GM23338 (cell line): ENCODE measurements at places on chromosomes 5 and 9. TPM values are rescaled to one million over a fixed set of nuclear protein-coding genes. Genes with fewer than 3 reads are reported as not detected.

- DNase-seq: peak; percentile 98
- peak overlapping the region; percentile 69 for H3K4me3 ChIP-seq
- H3K27me3 ChIP-seq: no peaks in the 10 kb centered on the region
- no peak overlapping the region for H3K27ac ChIP-seq
- no peaks in the 10 kb centered on the region for H3K36me3 ChIP-seq
Observed at GRCh38 chr9:35406183-35406959, 83.5 kb upstream of the RUSC2 start.

- H3K27ac ChIP-seq: no peak overlapping the region
- no peaks in the 10 kb centered on the region for H3K36me3 ChIP-seq
- no peaks in the 10 kb centered on the region for H3K4me1 ChIP-seq
Observed at GRCh38 chr5:93395010-93395409, 186.0 kb downstream of the NR2F1-AS1 start.

GRCh38 chr9:136694163-136694871 is 7.1 kb upstream of the AGPAT2 start:
- H3K4me3 ChIP-seq: peak overlapping the region; percentile 28; the same call in 1 of the 2 replicates
- H3K36me3 ChIP-seq: no peaks in the 10 kb centered on the region
- no peaks in the 10 kb centered on the region for H3K27me3 ChIP-seq
- DNase-seq: peak; percentile 85
- H3K27ac ChIP-seq: no peak overlapping the region
- H3K4me1 ChIP-seq: no peaks in the 10 kb centered on the region; the same call in 1 of the 2 replicates

GRCh38 chr5:52007230-52007858 is 624.1 kb downstream of the ISL1 start:
- no peak overlapping the region for H3K4me3 ChIP-seq
- no peaks in the 10 kb centered on the region for H3K27me3 ChIP-seq
- H3K36me3 ChIP-seq: no peaks in the 10 kb centered on the region
- no peak overlapping the region for H3K27ac ChIP-seq
- H3K4me1 ChIP-seq: no peaks in the 10 kb centered on the region

DNA sequence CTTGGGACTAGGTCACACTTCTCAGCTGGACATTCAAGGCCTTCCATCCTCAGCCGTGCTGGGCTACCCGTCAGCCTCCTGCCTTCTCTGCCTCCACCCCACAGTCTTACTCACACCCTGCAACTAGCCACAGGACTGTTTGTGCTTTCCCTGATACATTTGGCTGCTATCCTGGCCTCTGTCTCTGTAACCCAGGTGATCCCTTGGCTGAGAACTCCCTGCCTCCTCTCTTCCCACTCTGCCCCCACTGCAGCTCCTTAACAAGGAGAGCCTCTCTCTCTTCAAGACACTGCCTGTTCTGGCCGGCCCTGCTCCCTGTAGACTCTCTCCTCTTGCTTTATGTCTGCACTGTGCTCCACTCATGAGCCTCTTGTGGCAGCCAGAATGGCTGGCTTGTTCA is 120.6 kb downstream of the MSX2 start:
- DNase-seq: no peak
- H3K4me3 ChIP-seq: no peak overlapping the region
- no peaks in the 10 kb centered on the region for H3K27me3 ChIP-seq
- no peaks in the 10 kb centered on the region for H3K36me3 ChIP-seq

DNA sequence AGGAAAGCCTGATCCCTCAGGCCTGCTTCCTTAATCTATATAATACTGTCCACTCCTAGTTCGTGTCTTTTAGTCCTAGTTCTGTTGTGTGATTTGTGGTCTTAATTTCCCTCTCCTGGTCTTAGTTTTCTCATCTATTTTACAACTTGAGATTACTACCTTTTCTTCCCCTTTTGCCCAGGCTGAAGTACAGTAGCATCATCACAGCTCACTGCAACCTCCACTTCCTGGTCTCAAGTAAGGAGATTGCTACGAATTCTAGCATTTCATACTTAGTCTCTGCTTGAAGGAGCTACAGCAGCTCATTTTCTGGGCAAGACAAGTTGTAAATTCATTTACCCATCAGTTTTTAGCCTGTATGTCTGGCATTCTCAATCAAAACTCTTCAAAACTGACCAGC is 5.5 kb downstream of the TRIM32 start:
- H3K27ac ChIP-seq: no peak overlapping the region
- peaks cover 27% of the 10 kb centered on the region for H3K4me1 ChIP-seq
- H3K4me3 ChIP-seq: no peak overlapping the region
- H3K36me3 ChIP-seq: no peaks in the 10 kb centered on the region
- no peaks in the 10 kb centered on the region for H3K27me3 ChIP-seq
- DNase-seq: no peak

DNA sequence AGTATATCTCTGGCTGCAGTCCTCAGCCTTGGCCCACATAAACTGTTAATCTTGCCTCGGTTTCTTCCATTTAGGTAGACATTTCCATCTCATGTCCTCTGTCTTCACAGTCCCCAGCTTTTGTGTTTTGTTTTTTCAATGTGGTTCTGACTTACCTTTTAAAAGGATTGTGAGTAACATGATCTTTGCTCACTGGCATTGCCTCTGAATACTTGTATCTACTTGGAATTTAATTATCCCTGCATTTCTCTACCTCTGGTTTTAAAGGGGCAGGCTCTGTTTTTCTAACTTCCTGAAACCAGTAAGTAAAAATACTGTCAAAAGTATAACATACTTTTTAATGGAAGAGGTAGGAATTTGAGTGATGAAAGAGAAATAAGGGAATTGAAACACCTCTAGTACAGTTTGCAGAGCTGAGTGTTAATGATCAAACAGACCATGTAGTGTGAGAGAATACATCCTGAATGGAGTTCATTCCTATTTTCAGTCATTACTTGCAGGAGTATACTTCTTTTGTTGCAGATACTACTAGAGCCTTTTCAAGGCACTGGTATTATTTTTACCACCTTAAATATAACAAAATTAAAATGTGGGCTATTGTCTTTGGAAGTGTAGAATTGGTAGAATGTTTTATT is 62.6 kb downstream of the MTREX start:
- no peak for DNase-seq
- H3K27me3 ChIP-seq: no peaks in the 10 kb centered on the region
- no peak overlapping the region for H3K27ac ChIP-seq
- no peak overlapping the region for H3K4me3 ChIP-seq
- no peaks in the 10 kb centered on the region for H3K4me1 ChIP-seq

GRCh38 chr5:10506535-10506934 is 57.3 kb upstream of the ANKRD33B start:
- H3K27ac ChIP-seq: no peak overlapping the region
- no peaks in the 10 kb centered on the region for H3K27me3 ChIP-seq
- no peaks in the 10 kb centered on the region for H3K4me1 ChIP-seq
- H3K4me3 ChIP-seq: no peak overlapping the region

PCDHB16 gene
- total RNA-seq: 2.2 and 2.4 TPM in 2 replicates

GRCh38 chr5:114782177-114782576 is 387.5 kb downstream of the TRIM36 start:
- no peaks in the 10 kb centered on the region for H3K36me3 ChIP-seq
- no peak overlapping the region for H3K27ac ChIP-seq
- no peak overlapping the region for H3K4me3 ChIP-seq
- H3K4me1 ChIP-seq: no peaks in the 10 kb centered on the region

GRCh38 chr9:104993291-104993963 is 65.5 kb upstream of the ABCA1 start:
- DNase-seq: peak; percentile 95
- peak overlapping the region; percentile 83 for H3K4me3 ChIP-seq
- peak overlapping the region; percentile 91 for H3K27ac ChIP-seq
- H3K4me1 ChIP-seq: peaks cover 33% of the 10 kb centered on the region
- H3K36me3 ChIP-seq: no peaks in the 10 kb centered on the region

- no peaks in the 10 kb centered on the region for H3K27me3 ChIP-seq
- no peaks in the 10 kb centered on the region for H3K36me3 ChIP-seq
- H3K27ac ChIP-seq: no peak overlapping the region
- H3K4me3 ChIP-seq: no peak overlapping the region
Observed at GRCh38 chr9:27601396-27601795, 28.1 kb upstream of the C9orf72 start.

GRCh38 chr9:35260186-35260585 is 98.4 kb downstream of the UNC13B start:
- DNase-seq: no peak
- no peak overlapping the region for H3K27ac ChIP-seq
- H3K4me1 ChIP-seq: no peaks in the 10 kb centered on the region
- no peaks in the 10 kb centered on the region for H3K36me3 ChIP-seq
- H3K27me3 ChIP-seq: no peaks in the 10 kb centered on the region

- no peaks in the 10 kb centered on the region for H3K27me3 ChIP-seq
- no peak overlapping the region for H3K27ac ChIP-seq
- DNase-seq: no peak
- H3K4me3 ChIP-seq: no peak overlapping the region
Observed at GRCh38 chr5:10602031-10602806, 38.3 kb downstream of the ANKRD33B start.

- H3K4me3 ChIP-seq: no peak overlapping the region
- no peak overlapping the region for H3K27ac ChIP-seq
- H3K4me1 ChIP-seq: 0 out of 2 replicates have a peak, but pooled peaks cover 4% of the 10 kb centered on the region
Observed at GRCh38 chr9:104177676-104178075, 83.6 kb downstream of the SMC2 start.

DNA sequence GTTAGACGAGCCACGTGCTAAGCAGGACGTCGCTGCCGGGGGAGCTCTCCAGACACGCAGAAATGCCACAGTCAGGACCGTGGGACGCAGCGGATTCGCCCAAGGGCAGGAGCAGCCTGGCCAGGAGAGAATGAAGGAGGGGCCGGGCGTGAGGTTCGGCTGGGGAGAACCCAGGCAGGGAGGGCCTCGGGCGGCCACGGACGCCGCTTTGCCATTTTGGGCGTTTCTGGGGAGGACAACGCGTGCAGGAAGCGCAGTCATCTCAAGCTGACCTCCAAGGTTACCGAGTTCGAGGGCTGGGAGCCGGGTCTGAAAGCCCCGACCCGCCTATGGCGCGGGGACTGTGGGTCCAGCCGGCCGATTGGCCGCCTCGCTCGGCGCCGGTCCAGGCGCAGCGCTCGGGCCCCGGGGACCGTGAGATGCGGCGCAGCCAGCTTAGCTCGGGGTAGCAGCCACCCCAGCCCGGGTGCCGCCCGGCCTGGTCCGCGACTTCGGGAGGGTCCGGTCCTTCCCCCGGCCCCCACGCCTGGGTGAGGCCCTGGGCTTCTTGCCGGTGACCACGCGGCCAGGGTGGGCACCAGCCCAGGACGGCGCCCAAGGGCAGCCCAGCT is 760 bp upstream of the MAN1B1 start:
- H3K36me3 ChIP-seq: no peaks in the 10 kb centered on the region
- no peak overlapping the region for H3K27ac ChIP-seq
- H3K4me3 ChIP-seq: peak overlapping the region; percentile 93
- peaks cover 9% of the 10 kb centered on the region for H3K4me1 ChIP-seq
- H3K27me3 ChIP-seq: peaks cover 5% of the 10 kb centered on the region; the same call in 1 of the 2 replicates

CACFD1 gene
- 12.0 and 18.2 TPM in 2 replicates for total RNA-seq

SLC9A3 gene
- 2.2 and 3.1 TPM in 2 replicates for total RNA-seq

GRCh38 chr9:97480749-97481148 is 20.7 kb upstream of the TMOD1 start:
- H3K36me3 ChIP-seq: no peaks in the 10 kb centered on the region
- no peak for DNase-seq
- H3K4me1 ChIP-seq: no peaks in the 10 kb centered on the region
- no peak overlapping the region for H3K27ac ChIP-seq
- H3K4me3 ChIP-seq: no peak overlapping the region

DNA sequence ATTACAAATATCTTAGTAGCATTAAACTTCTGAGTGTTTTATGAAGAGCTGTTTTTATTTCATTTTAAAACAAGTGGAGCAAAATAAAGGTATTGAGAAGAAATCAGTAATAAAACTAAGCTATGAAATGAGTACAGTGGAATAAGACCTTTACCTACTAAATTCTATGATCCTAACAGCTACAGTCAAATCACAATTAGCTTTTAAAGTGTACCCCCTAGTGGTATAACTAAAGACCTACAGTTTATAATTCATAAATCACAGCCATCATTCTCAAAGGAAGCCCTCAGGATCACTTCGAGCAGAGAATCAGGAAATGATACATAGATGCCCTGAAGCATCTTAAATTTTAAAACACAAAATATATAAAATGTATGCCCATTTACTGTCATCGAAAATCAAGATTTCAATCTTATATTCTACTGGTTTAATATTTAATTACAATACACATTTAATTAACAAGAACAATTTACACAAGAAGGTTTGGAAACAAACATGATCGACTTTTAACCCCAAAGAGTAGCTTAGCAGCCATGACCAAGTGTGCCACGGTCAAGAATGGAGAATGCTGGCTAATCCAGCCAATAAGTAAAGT is 12.3 kb downstream of the CCNH start:
- no peaks in the 10 kb centered on the region for H3K4me1 ChIP-seq
- H3K27ac ChIP-seq: no peak overlapping the region
- DNase-seq: peak; percentile 55

GRCh38 chr9:27556470-27556869 is 16.8 kb downstream of the C9orf72 start:
- no peak overlapping the region for H3K27ac ChIP-seq
- DNase-seq: no peak
- H3K4me3 ChIP-seq: no peak overlapping the region
- H3K36me3 ChIP-seq: peaks cover 35% of the 10 kb centered on the region; the same call in 1 of the 2 replicates
- no peaks in the 10 kb centered on the region for H3K4me1 ChIP-seq
- H3K27me3 ChIP-seq: no peaks in the 10 kb centered on the region

GRCh38 chr9:106304401-106304920 is 558.5 kb upstream of the ZNF462 start:
- H3K27me3 ChIP-seq: no peaks in the 10 kb centered on the region
- no peaks in the 10 kb centered on the region for H3K4me1 ChIP-seq
- H3K27ac ChIP-seq: no peak overlapping the region

DNA sequence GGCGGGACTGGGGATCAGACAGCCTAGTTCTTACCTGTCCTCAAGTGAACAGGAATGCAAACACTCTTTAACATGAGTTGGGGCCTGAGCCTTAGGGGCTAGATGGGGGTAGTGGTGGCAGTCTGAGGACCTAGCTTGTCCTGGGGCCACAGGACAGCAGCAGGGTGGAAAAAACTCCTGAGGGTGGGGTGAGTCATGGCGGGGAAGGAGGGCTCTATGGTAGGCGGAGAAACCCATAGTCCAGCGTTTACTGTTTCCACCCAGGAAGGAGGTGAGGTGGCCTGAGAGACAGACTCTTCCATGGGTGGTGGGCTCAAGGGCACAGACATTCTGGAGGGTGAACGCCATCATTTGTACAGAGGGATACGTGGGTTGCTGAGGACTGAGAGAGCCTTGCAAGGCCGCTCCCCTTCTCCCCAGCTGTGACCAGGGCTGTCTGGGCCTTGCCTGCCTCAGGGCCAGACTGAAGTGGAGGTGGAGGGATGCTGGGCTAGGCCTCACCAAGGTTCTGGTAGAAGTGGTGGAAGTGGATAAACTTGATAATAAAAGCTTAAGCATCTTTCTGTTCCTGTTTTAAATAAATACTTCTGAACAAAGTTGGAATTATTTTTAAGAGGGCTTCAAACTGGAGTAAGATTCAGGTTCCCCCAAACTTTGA is 1.1 kb upstream of the TSPAN17 start:
- H3K4me1 ChIP-seq: peaks cover 11% of the 10 kb centered on the region
- no peaks in the 10 kb centered on the region for H3K36me3 ChIP-seq
- no peaks in the 10 kb centered on the region for H3K27me3 ChIP-seq
- H3K27ac ChIP-seq: no peak overlapping the region

- no peak for DNase-seq
- peaks cover 4% of the 10 kb centered on the region; the same call in 1 of the 2 replicates for H3K4me1 ChIP-seq
- no peak overlapping the region for H3K4me3 ChIP-seq
Observed at GRCh38 chr5:172410662-172411483, 43.5 kb downstream of the SH3PXD2B start.

GRCh38 chr9:136086213-136086881 is 8.7 kb downstream of the NACC2 start:
- no peak for DNase-seq
- H3K4me3 ChIP-seq: no peak overlapping the region
- H3K36me3 ChIP-seq: no peaks in the 10 kb centered on the region
- no peak overlapping the region for H3K27ac ChIP-seq
- H3K27me3 ChIP-seq: no peaks in the 10 kb centered on the region

- peaks cover 100% of the 10 kb centered on the region for H3K27me3 ChIP-seq
- peak within 1 kb of the TSS; percentile 70 for H3K4me3 ChIP-seq
- no peaks in the 10 kb centered on the region for H3K36me3 ChIP-seq
- DNase-seq: peak; percentile 88
- no peak within 1 kb of the TSS for H3K27ac ChIP-seq
Observed at GRCh38 chr9:976258-976942, at the start of gene DMRT3. DMRT3 (plus strand) TSS chr9:976655; CDS start chr9:977002, 347 bp downstream.
